Lung microvascular endothelial cell (primary cell): ENCODE measurements at places on chromosomes 5 and 9.

GRCh38 chr5:142465476-142465875 lies 140.7 kb upstream of the SPRY4 start:
- DNase-seq, result no peak

DNA sequence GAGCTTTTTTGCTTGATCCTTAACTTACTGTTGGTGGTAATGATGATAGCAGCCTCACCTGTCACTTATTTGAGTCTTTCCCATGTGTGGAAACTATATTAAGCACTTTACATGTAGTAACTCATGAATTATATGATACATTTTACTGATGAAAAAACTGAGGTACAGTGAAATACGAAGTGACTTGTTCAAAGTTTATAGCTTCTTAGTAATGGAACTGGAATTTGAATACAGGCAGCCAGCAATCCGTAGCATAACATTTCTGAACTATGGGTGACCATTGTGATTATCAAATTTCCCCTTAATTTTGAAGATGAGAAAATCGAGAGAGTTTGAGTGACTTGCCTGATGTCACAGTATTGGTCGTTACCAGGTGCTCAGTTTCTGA lies 17.3 kb downstream of the SCAMP1 start:
- DNase-seq, result no peak

DNA sequence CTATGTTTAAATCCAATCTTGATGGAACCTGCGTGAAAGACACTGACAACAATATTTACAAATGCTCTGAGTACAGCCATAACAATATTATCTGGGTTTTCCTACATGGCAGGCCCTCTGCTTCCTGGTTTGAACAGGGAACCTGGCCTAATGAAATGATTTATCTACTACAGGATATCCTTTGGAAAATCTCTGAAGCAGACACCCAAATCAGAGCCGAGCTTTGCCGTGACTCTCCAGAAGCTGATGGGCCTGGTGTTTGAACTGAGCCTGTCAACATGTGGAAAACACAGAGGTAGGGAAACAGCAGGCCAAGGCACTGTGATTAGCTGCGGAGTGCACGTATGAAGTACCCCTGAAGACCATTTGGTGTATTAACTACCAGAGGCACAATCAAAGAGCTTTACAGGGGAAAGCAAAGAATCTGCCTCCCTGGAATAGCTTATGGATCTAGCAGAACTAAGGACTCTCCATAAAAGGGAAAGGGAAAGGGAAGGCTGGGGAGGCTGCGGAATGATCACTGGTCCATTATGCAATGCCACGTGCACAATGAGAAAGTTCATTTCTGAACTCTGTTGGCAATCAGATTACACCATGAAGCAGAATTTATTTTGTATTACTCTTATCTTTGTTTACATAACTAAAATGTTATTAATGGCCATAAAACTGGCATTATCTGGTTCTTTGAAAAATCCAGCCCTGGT lies 321.9 kb downstream of the EBF1 start:
- DNase-seq, result no peak

GRCh38 chr5:135063511-135064234 lies 29.6 kb upstream of the PITX1 start:
- no peak for DNase-seq

- no peak for DNase-seq
Observed at GRCh38 chr9:36731068-36731956, 158.6 kb downstream of the MELK start.

GRCh38 chr9:128818099-128818838 lies at the start of gene ENDOG:
ENDOG (plus strand) TSS chr9:128818500; CDS start chr9:128818685, 185 bp downstream.
- peak; percentile 97 for DNase-seq
